ENCODE measurements at places on chromosomes 6 and 20.

GRCh38 chr20:48843057-48843806 lies 15.4 kb upstream of the PREX1 start:
- no peak for DNase-seq

GRCh38 chr6:100892693-100893092 lies 11.6 kb upstream of the ASCC3 start:
- DNase-seq: no peak

- no peak for DNase-seq
Measured at GRCh38 chr6:170375661-170376060, 69.1 kb downstream of the FAM120B start.

DNA sequence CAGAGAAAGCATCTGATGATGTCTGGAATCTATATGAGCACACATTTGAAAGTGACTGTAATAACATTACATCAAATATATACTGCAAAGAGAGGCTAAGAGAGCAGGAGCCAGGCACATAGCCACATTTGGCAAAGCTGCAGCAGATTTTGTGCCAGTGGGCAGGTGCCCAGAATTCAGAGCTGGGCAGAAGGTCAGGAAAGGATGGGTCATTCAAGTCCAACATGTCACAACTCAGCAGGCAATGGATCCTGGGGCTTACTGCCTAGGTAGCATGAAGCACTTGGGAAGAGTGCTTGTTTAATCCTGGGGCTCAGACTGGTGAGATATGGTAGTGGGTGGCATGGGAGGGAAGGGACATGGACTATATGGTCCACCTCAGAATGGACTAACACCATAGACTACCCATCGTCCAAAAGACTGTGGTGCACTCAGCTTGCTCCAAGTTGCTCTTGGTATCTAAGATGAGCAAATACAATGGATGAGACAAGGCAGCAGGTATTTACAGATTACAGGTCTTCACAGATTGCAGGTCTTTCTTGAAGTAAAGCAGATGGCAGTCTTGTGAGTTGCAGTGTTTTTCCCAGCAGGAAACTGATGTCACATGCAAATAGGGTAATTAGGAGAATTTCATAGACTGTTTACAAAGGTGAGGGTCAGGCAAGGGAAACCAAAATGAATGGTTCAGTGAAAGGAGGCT lies 31.2 kb upstream of the SHLD1 start:
- DNase-seq: no peak

DNA sequence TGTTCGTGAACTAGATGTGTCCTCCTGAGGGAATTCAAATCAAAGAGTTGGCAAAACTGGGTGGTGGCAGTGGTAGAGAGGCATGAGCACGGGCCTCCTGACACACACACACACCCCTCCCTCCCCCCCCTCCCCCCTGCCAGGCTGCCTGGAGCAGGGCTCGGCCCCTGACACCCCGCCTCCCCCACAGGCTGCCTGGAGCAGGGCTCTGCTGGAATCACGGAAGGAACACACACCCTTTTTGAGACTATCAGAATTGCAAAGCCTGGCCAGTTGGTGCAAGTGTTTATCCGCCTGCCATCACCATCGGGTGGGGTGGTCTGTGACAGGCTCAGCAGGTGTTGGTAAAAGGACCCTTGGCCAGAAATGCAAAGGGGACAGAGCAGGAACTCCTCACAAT lies 59.0 kb downstream of the FAM120B start:
- DNase-seq: no peak

GRCh38 chr6:139640921-139641320 lies 266.5 kb upstream of the CITED2 start:
- no peak for DNase-seq

GRCh38 chr6:52533491-52533890 lies 43.4 kb downstream of the TRAM2 start:
- no peak for DNase-seq

DNA sequence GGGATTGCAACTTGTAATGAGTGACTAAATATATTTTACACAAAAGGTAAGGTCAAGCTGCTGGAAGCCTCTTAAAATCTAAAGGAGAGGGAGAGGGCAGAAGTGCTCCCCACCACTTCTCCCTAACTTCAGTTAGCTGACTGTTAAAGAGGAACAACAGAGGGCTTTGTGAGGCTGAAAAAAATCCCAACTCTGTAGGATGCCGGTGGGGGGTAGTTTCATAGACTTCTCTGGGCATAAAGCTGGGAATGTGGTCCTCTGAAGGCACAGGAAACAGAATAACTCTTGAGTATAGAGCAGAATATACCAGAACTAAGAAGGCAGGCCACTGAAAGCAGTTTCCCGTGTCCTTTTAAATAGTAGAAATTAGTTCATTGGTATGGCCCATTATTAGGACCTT lies 71.6 kb downstream of the KIF6 start:
- no peak for DNase-seq

Measured in stimulated activated CD4-positive, alpha-beta T cell treated with anti-CD3 and anti-CD28 coated beads, Interleukin-1b, Interleukin-23, amount 100 ng/mL, for 1 hour (primary cell).